ENCODE measurements at places on chromosomes 7 and 10. TPM values are rescaled to one million over a fixed set of nuclear protein-coding genes. Genes with fewer than 3 reads are reported as not detected.

C10orf53 gene
- total RNA-seq = not detected

LRRN3 gene
- total RNA-seq = not detected

PGAM1 gene
- 157 TPM for total RNA-seq

ZCWPW1 gene
- total RNA-seq = 4.1 TPM

DKK1 gene
- total RNA-seq = 122 TPM

CALCR gene
- total RNA-seq = not detected

DNA sequence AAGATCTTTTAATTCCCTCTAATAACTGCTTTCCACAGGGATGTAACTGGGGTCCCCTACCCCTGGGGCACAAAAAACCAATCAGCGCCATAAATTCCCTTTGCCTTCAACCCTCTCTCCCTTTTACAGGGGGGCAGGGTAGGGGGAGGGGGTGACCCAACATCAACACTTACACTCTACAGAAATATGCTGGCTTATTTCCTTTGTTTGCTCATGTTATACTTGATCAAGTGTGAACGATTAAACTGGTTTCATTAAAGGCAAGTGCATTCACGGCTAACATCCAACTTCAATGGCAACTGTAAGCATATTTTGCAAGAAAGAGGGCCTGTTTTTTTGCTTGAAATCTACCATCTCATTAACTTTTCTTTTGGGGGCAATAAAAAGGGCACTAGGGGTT, 2.9 kb downstream of the CTBP2 start:
- peak overlapping the region; percentile 85 for H3K27ac ChIP-seq
- H3K36me3 ChIP-seq = peaks cover 88% of the 10 kb centered on the region
- H3K4me1 ChIP-seq = peaks cover 32% of the 10 kb centered on the region

DNA sequence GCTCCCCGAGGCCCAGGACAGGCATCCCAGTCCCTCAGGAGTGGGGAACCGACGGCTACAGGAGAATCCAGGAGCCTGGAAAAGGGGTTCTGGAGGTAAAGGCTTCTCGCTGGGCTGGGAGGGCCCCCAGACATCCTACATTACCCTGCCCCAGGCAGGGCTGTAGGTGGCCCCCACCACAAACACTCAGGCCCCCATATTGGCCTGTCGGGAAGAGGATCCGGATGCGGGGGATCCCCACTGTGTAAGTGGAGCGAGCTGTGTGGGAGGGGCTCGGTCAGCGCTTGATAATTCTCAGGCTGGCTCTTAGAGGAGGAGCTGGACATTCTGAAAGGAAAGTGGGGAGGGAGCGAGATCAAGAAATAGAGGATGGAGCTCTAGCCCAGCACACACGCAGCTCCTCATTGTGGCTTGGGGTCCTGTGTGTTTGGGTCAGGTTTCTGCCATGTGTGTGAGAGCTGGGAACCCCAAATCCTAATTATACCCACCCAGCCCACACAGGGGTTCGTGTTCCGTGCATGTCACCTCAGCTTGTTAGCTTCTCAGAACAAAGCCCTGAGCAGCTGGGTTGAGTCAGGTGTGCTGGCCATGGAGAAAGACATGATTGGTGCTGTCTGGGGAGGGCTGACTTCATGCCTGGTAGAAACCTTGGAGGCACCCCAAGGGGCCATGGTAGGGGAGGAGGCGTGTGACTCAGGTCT, 49.4 kb downstream of the ZNF467 start:
- DNase-seq = no peak
- peaks cover 20% of the 10 kb centered on the region for H3K4me1 ChIP-seq
- peaks cover 22% of the 10 kb centered on the region for H3K36me3 ChIP-seq
- no peaks in the 10 kb centered on the region for H3K27me3 ChIP-seq

DNA sequence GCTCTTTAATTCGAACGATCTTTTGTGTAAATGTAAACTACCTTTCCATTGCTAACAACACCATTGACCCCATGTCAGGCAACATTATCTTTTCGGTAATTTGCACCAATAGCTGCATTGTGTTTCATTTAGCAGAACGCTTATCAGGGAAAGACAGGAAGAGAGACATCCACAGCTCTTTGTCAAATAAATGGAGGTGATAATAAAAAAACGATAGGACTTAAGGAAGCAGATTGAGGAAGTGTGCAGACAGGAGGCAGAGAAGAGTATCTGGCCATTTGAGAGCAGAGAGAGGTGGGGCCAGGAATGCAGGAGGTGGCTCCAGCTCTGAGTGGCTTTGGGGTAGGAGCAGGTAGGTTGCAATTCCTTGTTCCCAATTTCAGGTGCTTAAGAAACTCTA, 37.5 kb upstream of the ADARB2 start:
- no peaks in the 10 kb centered on the region for H3K4me1 ChIP-seq
- no peak overlapping the region for H3K27ac ChIP-seq
- no peak overlapping the region for H3K4me3 ChIP-seq

- DNase-seq = no peak
- peaks cover 8% of the 10 kb centered on the region for H3K4me1 ChIP-seq
- H3K27ac ChIP-seq = no peak overlapping the region
These were observed 120.1 kb downstream of the DYNC2I1 start for GRCh38 chr7:158976468-158976848.

- H3K4me3 ChIP-seq = no peak overlapping the region
- H3K4me1 ChIP-seq = peaks cover 8% of the 10 kb centered on the region
- DNase-seq = no peak
- no peaks in the 10 kb centered on the region for H3K36me3 ChIP-seq
- no peaks in the 10 kb centered on the region for H3K27me3 ChIP-seq
These were observed 55.5 kb upstream of the CALD1 start for GRCh38 chr7:134723892-134724291.

- H3K4me1 ChIP-seq = no peaks in the 10 kb centered on the region
- no peak overlapping the region for H3K4me3 ChIP-seq
- no peak for DNase-seq
- H3K36me3 ChIP-seq = no peaks in the 10 kb centered on the region
These were observed 220.5 kb downstream of the TCERG1L start for GRCh38 chr10:131090761-131091661.

GRCh38 chr10:79149662-79150443, 81.1 kb downstream of the ZMIZ1 start:
- peak overlapping the region; percentile 84 for H3K27ac ChIP-seq
- peak; percentile 80 for DNase-seq
- H3K27me3 ChIP-seq = no peaks in the 10 kb centered on the region
- peaks cover 15% of the 10 kb centered on the region for H3K36me3 ChIP-seq
- peaks cover 52% of the 10 kb centered on the region for H3K4me1 ChIP-seq
- peak overlapping the region; percentile 15 for H3K4me3 ChIP-seq

- no peak for DNase-seq
- H3K27ac ChIP-seq = no peak overlapping the region
- H3K36me3 ChIP-seq = no peaks in the 10 kb centered on the region
- H3K4me1 ChIP-seq = no peaks in the 10 kb centered on the region
- H3K4me3 ChIP-seq = no peak overlapping the region
These were observed 30.7 kb downstream of the MBL2 start for GRCh38 chr10:52741851-52742250.

- no peaks in the 10 kb centered on the region for H3K27me3 ChIP-seq
- no peak overlapping the region for H3K4me3 ChIP-seq
- no peak for DNase-seq
These were observed 146.2 kb upstream of the MBL2 start for GRCh38 chr10:52918714-52919305.

DNA sequence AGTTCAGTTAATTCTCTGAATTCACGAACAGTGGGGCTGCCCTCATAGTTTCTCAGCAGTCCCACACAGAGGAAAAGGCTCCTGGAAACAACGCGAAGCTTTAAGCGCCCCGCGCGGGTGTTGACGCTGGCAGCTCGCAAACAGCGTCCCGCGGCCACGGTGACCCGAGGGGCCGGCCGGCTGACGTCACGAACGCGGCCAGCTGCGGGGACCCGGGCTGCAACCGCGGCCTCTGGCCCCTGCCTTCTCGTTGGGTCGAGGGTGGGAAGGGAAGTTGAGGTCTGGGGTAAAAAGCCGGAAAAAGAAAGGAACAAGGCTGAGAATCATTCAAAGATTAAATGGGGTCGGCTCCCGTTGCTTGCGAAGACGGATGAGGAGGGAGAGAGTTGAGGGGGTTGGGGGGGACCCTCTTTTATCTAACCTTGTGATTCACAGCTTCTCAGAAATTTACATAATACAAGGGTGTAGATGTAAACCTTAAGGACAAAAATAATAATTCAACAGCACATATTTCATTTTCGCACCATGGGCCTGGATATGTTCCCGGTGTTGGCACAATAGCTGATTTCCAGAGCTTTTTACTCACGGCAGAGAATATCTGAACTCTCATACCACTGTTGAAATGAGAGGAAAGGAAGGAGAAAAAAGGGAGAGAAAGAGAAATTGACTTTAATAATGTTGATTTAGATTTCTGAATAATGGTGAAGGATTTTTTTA, 7.3 kb upstream of the FEZF1 start:
- no peaks in the 10 kb centered on the region for H3K36me3 ChIP-seq
- peaks cover 21% of the 10 kb centered on the region for H3K4me1 ChIP-seq
- DNase-seq = no peak
- no peak overlapping the region for H3K27ac ChIP-seq
- peaks cover 33% of the 10 kb centered on the region for H3K27me3 ChIP-seq

GRCh38 chr10:59465088-59465487, 102.7 kb upstream of the FAM13C start:
- H3K36me3 ChIP-seq = no peaks in the 10 kb centered on the region
- H3K27ac ChIP-seq = no peak overlapping the region
- H3K27me3 ChIP-seq = peaks cover 31% of the 10 kb centered on the region
- H3K4me1 ChIP-seq = no peaks in the 10 kb centered on the region

- no peaks in the 10 kb centered on the region for H3K36me3 ChIP-seq
- peak overlapping the region; percentile 13 for H3K27ac ChIP-seq
- no peaks in the 10 kb centered on the region for H3K27me3 ChIP-seq
- no peak for DNase-seq
These were observed 31.9 kb downstream of the ARL4A start for GRCh38 chr7:12719141-12719919.

DNA sequence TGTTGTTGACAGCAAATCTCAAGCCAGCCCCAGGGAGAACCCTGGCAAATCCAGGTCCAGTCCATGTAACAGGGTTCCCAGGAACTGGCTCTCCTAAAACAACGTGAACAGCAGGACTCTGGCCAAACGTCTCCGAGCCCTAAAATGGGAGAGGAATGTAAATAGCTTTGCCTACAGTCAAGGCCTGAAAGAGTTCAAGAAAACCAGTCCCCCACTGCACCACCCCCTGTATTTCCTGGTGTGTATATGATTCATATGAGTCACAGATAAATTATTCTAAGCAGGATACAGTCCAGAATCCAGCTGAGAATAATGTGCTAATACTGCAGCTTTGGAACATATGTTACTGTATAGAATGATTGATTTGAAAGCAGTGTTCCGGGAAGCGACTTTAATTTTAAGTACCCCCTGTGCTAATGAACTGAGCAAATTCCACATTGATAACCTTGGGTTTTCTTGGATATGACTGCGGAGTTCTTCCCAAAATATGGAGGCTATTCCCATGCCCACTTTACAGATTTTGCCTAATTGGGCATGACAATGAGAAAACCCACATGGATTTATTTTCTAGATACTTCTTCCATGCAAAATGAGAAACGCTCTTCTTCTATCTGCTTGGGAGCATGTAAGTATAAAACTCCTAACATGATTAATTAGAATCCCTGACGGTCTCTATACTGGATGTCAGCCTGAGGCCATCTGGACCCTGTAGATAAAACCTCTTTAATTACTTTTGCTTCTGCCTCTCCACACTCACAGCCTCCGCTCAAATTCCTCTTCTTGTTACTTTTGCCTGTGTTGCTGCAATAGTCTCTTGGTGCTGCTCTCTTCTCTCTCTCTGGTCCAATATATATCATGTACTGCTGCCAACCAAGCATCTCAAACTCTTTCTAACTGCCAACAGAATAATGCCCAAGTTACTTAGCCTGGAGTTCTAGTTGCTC, 50.2 kb downstream of the LAMB4 start:
- no peak overlapping the region for H3K4me3 ChIP-seq
- no peaks in the 10 kb centered on the region for H3K27me3 ChIP-seq
- peaks cover 10% of the 10 kb centered on the region for H3K4me1 ChIP-seq
- no peak overlapping the region for H3K27ac ChIP-seq

DNA sequence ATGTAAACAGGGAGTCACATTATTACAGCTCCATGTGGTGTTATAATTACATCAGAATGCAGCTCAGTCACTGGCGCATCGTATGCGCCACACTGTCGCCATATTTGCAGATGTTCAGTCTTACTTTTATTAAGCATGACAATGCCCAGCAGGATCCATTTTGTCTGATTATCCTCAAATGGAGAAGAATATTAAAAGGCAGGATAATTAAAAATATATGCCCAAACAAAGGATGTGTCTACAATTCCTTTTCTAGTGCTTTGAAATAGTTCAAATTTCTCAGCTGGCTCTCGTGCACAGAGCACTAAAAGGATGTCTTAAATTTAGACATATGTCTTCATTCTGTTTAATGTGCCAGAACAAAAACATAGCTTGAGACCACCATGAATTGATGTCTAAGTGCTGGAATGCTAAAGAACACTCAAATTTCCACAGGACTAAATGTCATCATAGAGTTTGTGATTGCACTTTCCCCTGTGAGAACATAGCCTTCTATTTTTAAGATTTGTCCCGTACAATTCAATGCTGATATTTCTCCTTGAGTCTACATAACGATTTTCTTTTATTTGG, 168.0 kb downstream of the DKK1 start:
- H3K36me3 ChIP-seq = no peaks in the 10 kb centered on the region
- no peak overlapping the region for H3K27ac ChIP-seq
- H3K27me3 ChIP-seq = no peaks in the 10 kb centered on the region
- no peak overlapping the region for H3K4me3 ChIP-seq

DNA sequence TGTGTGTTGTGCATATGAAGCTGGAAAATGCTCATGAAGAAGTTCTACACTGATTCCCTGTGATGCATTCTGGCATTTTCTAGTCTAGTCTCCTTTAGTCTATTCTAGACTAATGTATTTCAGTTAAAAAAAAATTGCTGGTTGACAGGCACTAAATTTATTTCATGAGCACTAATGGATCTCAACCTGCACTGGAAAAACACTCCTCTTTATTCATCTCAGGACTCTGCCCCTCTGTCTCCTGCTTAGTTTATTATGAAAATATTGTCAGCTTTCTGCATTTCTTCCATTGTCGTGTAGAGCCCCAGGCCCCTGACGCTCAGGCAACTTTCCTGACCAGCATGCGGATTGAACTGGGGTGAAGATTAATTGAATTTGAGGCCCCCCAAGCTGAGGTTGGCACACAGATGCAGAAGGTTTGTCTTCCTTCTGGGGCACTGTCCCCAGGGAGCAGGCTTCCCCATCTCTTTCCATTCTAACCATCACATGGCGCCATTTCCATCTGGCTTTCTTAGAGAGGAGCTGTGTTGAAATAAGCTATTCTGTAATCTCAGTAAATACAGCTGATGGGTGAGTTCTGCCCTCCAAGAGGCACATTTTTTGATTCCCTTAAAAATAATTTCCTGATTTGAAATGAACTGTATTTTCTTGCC, 128.7 kb downstream of the INSYN2A start:
- peaks cover 10% of the 10 kb centered on the region for H3K36me3 ChIP-seq
- H3K4me1 ChIP-seq = no peaks in the 10 kb centered on the region
- no peak overlapping the region for H3K27ac ChIP-seq
- no peaks in the 10 kb centered on the region for H3K27me3 ChIP-seq
- no peak for DNase-seq
